ENCODE measurements at places on chromosomes 7 and 10.

DNA sequence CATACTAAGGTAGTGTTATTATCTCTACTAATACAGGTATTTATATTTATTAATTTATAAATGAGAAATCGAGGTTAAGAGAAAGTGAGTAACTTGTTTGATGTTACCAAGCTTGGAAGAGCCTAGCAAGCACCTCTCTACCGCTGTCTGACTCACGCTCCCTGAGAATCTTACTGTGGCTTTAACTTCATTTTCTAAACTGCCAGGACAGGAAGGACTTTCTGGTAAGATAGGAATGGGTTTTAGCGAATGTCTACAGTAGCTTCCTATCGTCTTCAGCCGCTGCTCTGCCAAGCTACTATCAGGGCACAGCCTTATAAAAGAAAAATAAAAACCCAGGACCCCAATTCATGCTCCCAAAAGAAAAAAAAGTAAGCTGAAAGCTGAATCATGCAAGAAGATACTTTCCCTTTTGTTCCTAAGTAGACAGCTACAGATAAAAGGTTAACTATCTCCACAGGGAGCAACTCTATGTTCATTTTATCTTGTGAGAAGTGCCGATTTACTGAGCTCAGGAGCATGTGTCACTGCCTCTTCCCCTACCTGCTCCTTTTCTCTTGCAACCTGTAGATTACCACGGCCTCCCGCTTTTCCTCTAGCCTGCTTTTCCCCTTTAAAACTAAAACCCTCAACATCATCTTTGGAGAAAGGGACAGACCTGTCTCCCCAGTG, 60.2 kb downstream of the THNSL1 start:
- DNase-seq = no peak

- DNase-seq = no peak
Measured at GRCh38 chr7:22116451-22117030, 170.8 kb upstream of the CDCA7L start.

DNA sequence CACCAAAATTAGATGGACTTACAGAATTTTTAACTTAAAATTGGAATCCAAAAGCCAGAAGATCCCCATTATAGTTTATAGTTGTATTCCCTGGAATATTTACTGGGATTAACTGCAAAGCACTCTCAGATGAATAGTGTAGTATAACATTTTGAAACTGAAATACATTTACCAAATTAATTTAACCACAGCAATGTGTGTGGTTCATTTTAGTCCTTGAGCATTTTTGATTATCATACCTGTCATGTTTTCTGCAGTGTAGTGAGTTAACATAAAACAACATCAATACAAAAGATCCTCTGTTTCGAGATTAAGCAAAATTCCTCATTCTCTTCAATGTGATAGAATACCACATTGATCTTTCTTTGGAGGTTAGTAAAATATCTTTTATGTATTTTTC, 3.7 kb downstream of the VIM start:
- no peak for DNase-seq

DNA sequence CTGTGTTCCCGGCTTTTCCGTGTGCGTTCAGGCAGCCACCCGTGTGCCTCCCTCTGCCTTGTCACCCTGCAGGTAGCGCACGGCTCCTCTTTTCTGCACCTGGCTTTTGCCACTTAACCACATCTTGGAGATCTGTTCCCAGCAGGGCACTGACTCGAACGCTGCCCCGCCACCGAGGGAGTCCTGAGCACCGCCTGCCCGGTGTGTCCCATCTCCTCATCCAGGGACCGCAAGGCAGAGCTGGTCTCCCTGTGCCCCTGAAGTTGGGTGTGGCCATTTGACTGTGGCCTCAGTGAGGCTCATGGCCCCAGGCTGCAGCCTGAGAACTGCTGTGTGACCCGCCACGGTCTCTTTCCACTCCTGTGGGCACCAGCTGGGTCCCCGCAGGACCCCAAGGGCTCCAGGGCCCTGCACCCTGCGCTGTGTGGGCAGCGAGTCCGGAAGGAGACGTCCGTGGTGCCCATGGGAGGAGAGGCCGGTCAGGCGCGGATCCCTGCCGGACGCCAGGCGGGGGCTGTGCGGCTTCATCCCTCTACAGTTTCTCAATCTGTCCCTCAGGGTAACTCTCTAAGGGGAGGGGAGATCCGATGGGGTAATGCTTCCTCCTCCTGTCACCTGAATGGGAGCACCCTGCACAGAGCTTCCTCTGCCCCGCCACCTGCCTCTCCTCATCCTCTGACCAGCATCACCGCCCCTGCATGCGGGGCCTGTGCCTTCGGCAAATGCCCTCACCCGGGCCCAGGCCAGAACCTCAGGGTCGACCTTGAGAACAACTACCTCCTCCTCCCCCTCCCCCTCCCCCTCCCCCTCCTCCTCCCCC, 1.8 kb upstream of the INTS1 start:
- DNase-seq = no peak

- no peak for DNase-seq
Measured at GRCh38 chr7:84701524-84702306, 485.1 kb downstream of the SEMA3D start.

GRCh38 chr7:38040831-38041230, 120.4 kb downstream of the EPDR1 start:
- no peak for DNase-seq

DNA sequence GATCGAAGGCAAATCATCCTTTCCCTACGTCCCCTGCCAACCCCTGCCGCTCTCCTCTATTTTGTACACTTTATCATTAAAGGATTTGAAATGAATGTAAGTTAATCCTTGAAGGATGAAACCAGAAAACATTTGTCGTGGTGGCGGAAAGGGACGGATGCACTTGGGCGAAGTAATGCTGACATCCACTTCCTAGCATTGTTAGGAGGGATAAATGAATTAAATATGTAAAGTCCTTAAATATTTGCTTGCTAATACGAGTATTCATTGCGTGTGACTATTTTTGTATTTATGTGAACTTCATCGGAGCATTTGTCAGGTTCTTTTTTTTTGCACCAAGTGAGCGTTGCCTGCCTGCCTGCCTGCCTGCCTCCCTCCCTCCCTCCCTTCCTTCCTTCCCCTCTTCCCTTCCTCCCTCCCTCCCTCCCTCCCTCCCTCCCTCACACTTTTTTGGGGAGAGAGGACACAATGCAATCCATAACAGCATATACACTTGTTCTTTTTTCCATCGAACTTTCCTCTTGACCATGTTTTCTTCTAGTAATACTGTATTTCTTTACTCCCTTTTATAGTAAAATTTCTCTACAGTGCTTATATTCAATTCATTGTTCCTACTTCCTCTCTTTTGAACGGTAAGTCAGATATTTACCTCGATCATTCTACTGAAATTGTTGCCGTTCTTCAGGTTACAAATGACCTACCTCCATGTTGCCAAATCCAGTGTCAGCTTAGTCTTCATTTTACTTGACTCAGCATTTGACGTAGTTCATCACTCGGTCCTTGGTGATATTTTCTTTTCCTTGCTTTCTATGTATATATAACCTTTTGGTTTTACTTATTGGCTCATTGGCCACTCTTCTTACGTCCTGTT, 831 bp downstream of the CCDC7 start:
- no peak for DNase-seq

DNA sequence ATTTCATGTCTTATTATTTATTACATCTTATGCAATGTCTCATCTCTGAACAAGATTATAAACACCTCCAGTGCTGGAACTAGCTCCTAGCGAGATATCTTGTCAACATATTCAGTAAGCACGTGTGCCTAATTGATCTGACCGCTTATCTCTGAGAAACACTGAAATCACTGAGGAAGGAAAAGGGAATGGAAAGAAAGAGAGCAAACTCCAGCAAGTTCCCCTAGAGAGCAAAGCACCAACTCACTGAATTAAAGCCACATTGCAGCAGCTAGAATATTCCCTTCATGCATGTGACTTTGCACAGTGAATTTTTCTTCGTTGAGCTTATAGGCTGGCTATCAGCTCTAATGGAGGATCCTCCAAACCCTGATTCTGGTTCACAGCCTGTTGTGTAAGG, 177.1 kb upstream of the FRMD4A start:
- no peak for DNase-seq

DNA sequence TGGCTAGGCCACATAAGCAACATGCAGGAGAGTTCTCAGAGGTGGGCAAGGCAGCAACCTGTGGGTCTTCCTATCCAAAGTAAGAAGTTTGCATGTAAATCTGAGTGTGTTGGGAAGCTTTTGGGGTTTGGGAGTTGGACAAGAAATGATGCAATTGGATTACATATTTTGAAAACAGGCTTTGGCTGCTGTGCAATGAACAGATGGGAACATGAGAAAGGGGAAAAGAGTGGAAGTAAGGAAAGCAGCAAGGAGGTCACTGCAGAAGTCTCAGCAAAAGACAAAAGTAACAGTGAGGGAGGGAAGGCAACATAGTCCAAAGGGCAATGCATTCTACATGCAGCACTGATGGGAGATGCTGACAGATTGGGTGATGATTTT, 61.1 kb upstream of the C10orf90 start:
- no peak for DNase-seq

DNA sequence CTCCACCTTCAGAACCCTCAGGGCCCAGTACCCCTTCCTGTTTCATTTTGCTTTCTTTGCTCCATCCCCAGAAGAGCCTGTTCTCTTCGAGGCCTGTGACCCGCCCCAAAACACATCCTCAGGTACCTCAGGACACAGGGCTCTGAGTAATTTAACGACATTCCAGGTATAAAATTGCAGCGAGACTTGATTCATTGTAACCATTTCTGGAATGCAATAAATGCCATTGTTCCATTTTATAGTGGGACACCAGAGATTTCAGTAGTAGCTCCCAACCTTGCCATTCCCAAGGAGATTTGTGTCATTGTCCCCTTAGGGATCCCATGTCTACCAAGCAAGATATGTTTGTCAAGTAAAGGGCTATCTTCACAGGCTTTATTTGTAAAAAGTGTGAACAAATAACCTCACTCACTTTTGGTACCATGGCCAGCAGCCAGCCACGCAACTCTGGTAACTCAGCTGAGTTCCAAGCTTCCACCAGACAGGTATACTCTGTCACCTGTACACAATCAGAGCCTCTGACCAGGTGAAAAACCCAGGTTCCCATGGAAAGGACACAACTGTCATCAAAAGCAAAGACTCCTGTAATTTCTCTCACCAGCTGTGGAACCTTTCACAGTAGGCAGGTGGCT, 441.3 kb downstream of the PLXNA4 start:
- no peak for DNase-seq

GRCh38 chr7:25427721-25428120, 199.4 kb upstream of the NPVF start:
- DNase-seq = no peak

All from tibial nerve (tissue), 4 donors.